ENCODE measurements at places on chromosomes 12 and 14.
A peak's percentile ranks its signal among the peaks of the same experiment; 100 is the strongest.

GRCh38 chr12:64070454-64070853, 151.6 kb downstream of the KICS2 start:
- no peak for DNase-seq

- no peak for DNase-seq
These were observed 940.2 kb upstream of the MDGA2 start for GRCh38 chr14:48615618-48616017.

DNA sequence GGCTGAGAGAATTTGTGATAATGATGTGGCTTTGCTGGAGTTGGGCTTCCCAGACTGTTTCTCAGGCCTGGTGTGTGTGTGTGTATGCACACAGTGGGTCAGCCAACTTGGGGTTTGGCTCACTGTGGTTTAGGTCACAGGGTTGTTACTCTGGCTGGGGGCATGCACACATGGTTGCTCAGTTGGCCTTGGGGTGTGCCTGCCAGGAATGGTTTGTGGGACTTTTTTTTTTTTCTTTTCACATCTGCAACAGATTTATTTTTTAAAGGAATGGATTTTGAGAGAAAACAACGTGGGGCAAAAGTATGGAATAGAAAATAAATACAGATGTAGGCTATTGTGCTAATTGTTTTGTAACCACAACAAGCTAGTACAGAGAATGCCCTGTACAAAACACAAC, 25.0 kb upstream of the GTF2A1 start:
- no peak for DNase-seq

DNA sequence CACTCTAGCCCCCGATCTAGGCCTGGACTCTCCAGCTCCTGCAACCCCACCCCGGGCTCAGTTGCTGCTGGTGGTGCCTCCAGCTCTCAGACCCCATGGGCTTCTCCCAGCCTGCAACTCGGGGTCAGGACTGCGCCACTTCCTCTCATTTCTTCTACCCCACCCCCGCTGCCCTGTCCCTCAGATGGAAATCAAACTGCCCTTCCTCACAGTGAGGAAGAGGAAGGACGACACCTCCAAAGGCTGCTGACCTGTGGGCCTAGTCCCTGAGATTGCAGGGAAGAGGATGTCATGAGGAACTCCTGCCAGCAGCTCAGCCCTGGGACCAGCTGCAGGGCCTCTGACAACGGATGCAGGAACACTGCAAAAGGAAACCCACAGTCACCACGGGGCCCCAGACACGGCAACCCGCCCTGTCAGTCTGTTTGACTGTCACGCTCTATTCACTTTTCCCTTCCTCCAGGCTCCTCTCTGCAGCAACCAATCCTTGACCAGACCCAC, 29.3 kb upstream of the PNMA1 start:
- DNase-seq = peak; percentile 82

- no peak for DNase-seq
These were observed 33.9 kb upstream of the NAV3 start for GRCh38 chr12:77796775-77797174.

DNA sequence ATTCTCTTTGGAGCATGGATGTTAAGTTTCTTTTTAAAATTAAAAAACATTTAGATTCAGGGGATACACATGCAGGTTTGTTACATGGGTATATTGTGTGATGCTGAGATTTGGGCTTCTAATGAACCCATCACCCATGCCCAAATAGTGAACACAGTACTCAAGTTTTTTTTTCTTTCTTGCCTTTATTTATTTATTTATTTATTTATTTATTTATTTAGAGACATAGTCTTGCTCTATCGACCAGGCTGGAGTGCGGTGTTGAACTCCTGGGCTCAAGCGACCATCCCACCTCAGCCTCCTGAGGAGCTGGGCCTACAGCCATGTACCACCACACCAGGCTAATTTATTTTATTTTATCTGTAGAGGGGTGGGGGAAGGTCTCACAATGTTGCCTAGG, 2.2 kb upstream of the NCKAP1L start:
- no peak for DNase-seq

DNA sequence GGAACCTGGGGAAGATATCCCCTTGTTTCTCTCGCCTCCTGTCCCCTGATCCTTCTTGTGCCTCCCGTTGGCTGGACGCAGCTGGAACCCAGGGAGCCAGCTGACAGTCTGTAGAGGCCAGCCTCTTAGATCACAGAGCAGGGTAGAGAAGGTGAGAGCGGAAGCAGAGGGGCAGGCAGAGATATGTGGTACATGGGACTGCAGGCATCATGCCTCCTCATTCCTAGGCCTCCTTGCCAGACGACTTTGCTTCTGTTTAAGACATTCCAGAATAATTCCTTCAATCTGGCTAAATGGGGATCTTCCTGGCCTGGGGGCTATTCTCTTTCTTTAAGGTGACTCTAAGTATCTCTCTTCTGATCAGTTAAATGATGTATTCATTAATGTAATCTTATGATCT, 89.4 kb upstream of the MAX start:
- DNase-seq = no peak

DNA sequence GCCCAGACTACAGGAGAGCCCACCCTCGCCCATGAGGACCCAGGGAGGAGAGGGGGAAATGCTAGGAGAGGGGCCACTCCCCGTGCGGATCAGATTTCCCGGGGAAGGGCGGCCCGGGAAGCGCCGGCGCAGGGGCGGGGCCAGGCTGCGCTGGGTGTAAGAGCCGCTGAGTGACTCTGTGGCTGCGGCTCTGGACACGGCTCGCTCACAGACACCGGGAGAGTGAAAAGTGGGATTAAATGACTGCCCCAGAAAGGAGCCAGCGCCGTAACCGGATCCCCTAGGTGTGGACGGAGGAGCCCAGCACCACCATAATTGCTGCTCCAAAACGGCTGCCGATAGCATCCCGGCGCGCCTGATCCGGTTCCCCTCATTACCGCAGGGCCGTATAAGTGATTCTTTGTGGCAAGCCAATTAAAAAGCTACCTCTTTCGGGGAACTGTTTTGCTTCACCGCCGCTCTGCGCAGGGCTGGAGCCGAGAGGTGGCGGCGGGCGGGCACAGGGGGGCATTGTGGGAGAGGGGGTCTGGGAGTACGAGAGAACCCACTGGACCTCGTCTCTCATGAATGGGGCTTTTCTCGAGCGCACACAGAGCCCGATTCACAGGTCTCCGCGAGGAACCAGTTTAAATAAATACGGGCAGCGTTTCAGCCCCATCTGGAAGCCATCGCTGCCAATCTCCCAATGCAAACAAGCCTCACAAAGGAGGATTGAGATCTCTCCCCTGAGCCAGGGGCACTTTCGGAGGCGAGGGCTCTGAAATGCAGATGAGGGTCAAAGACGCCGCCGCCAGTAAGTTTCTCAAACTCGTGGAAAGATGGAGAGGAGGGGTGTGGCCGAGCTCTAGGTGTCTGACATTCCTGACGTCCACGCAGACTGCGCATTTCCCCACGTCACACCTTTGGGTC, 2.5 kb downstream of the COL2A1 start:
- peak; percentile 29 for DNase-seq

DNA sequence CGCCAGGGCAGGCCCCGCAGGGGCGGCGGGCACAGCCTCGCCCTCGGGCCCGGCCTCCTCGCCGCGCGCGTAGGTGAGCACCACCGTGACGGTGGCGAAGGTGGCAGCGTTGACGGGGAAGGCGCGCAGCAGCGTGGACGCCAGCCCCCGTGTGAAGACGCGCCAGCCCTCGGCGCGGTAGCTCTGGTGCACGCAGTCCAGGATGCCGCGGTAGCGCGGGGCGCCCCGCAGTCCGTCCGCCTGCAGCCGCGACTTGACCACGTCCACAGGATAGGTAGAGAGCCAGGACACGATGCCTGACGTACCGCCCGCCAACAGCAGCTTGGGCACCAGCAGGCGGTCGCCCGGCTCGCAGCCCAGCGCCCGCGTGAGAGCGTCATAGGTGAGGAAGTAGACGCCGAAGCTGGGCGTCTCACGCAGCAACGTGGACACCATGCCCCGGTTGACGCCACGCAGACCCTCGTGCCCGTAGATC, 13.9 kb downstream of the SLC25A29 start:
- no peak for DNase-seq

- no peak for DNase-seq
These were observed 1.5 kb downstream of the SIX6 start for GRCh38 chr14:60510254-60510950.

- no peak for DNase-seq
These were observed 40.7 kb downstream of the C12orf50 start for GRCh38 chr12:87988534-87988933.

GRCh38 chr14:91786188-91786587, 54.3 kb upstream of the CATSPERB start:
- DNase-seq = no peak

GRCh38 chr12:119225454-119225853, 46.7 kb downstream of the HSPB8 start:
- DNase-seq = no peak

- no peak for DNase-seq
These were observed 506 bp upstream of the TBX5 start for GRCh38 chr12:114406316-114406983.

Measured in hematopoietic multipotent progenitor cell (in vitro differentiated cells).